ENCODE measurements at places on chromosomes 7 and 10.
A peak's percentile ranks its signal among the peaks of the same experiment; 100 is the strongest.

GRCh38 chr10:59577984-59578383, 131.7 kb downstream of the SLC16A9 start:
- no peak for DNase-seq

- no peak for DNase-seq
Measured at GRCh38 chr7:140539461-140539860, 60.2 kb upstream of the MKRN1 start.

DNA sequence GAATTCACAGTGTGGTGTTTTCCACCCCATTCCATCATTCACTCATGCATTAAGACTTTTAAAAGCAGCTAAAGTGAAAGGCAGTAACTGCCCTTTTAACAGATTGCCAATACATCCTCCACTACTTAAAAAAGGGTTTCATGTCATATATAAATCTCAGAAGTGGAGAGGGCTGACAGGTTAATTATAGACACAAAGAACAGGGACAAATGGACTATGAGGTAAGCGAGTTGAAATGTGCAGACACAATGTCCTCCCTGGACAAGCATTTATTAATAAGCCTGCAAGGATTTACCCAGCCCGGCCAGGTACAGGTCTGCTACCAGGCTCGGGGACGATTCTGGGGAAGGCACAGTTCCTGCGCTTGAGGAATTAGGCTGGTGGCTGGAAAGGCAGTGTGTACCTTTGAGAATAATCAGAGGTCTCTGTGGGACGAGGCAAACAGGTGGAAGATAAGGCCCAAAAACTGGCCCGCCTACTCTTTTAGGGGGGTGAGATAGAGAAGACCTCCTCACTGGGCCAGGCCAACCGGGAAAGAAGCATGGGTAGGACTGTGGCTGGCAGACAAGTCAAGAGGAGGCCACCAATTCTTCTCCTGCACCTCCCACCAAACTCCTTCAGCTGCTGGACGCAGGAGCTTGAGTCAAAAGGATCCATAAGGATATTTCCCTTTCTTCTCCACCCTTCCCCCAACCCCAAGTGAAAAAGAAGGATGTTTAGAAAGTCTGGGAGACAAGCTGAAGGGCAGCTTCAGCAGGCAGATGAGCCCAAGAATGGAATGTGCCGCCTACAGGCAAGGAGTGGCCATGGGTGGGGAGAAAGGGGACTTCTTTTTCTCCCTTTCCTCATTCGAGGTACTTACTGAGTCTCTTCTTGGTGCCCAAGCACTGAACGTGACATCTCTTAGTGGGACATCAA, 1.5 kb downstream of the PDLIM1 start:
- DNase-seq: no peak

- DNase-seq: no peak
Measured at GRCh38 chr10:44743535-44743934, 167.6 kb upstream of the TMEM72 start.

DNA sequence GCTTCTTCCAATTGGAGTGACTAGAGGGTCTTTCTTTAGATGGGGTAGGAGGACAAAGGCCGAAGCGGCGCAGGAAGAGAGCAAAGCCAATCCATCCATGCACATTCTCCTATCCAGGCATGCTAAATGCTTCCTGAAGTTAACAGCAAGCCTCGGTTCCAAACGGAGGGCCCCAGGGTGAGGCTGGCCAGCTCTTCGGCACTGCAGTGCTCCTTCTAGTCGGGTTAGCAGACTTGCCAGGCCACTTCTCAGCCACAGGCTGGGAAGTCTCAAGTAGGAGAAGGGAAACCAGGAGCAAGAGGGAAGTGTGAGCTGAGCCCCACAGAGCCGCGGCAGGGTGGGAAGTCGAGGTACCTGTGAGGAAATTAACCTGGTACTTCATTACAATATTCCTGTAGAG, 253.8 kb upstream of the INHBA start:
- DNase-seq: no peak

- no peak for DNase-seq
Measured at GRCh38 chr10:74039561-74040145, 41.7 kb downstream of the VCL start.

GRCh38 chr10:131427281-131427680, 115.8 kb upstream of the TCERG1L start:
- no peak for DNase-seq

- DNase-seq: no peak
Measured at GRCh38 chr7:128735436-128735835, 3.7 kb upstream of the CALU start.

GRCh38 chr10:106874604-106874889, 290.0 kb downstream of the SORCS1 start:
- DNase-seq: no peak

DNA sequence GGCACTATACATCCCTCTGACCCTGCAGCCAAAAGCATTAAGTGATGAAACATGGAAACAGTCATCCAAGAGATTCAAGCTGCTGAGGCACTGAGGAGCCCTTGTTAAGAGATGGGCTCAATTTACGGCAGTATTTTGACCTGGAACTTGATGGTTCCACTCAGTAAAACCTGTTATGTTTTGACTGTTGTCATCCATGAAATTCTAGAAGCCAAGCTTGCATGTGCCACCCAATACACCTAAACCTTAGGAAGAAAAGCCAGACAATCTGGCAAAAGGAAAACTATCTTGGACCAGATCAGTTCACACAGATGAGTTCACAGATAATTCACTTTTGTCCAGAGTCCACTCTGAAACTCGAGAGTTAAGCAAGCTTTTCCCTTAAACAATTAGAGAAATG, 53.2 kb downstream of the ICA1 start:
- DNase-seq: no peak

DNA sequence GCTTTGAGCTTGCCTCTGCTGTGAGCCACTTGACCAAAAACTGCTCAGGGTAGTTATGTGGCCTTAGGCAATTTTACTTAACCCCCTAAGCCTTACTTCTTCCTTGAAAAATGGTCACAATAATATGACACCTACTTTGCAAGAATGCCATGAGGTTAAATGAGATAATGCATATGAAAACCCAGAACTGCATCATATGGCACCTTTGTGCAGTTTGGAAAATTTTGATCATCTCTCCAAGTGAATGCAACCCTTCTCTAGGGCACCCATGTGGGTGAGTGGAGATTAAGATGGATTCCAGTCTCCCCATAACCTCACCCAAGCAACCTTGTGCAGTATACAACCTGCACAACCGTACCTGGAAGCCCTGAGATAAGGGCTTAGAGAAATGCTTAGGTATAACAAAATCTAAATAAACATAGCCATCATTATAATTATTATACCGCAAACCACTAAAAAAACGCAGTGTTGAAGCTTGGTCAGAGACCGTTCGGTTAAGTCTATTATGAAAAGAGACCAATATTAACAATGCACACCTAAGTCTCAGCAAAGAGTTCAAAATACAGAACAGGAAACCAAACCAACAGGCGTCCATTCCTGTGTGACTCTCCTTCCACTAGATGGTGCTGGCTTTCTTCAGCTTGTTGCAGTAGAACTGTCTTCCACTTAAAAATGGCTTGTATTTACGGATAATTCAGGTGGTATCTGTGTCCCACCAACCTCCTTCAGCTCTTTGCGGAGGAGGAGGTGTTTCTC, 21.0 kb upstream of the ASB15 start:
- DNase-seq: no peak

GRCh38 chr7:138243430-138243829, 167.2 kb downstream of the AKR1D1 start:
- no peak for DNase-seq

DNA sequence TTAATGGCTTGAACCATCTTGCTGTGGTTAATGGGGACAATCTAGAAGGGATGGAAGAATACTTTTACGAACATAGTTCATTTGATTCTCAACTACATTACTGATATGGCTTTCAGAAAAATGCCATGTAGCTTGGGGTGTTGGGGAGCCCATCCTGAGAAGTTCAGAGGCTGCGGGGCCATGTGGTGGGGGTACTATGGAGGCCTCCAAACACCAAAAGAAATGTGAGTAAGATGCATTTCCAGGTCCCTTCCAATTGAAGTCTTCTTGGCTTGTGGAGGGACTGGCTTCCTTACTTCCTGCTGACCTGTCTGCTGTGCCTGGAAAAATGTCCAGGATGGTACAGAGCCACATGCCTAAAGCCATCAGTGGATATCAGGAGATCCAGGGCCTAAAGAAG, 1.6 kb upstream of the MBL2 start:
- no peak for DNase-seq

DNA sequence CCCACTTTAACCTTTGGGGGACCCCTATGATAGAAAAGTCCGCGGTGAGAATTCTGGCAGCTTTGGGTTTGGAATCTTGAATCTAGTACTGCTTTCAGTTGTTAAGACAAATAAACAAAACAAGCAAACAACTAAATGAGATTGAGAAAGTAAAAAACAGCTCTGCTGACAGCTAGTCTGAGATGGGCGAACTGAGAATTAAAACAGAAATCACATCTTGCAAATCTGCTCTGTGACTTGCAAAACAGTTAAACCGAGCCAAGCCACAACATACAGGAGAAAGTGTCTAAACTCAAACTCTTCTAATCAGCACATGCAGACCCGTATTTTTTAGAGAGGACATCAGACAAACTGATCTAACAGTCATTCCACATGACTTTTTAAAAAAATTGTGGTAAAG, 110.4 kb downstream of the SH2D4B start:
- no peak for DNase-seq

DNA sequence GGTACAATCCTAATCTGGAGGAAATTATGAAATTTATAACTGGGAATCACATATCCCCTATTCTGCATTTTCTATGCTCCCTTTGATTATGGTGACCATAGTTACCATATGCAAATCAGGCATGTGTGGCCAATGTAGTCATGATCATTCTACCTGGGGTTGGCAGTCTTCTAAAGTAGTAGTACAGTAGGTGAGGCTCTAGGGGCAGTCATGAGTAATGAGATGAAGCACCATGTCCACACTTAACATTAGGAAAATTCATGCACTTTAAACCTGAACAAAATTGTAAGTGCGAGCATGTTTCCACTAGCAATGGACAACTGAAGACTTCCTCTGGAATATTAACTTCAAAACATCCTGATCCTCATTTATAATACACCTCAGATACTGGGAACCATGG, 545.9 kb downstream of the SUGCT start:
- no peak for DNase-seq

DNA sequence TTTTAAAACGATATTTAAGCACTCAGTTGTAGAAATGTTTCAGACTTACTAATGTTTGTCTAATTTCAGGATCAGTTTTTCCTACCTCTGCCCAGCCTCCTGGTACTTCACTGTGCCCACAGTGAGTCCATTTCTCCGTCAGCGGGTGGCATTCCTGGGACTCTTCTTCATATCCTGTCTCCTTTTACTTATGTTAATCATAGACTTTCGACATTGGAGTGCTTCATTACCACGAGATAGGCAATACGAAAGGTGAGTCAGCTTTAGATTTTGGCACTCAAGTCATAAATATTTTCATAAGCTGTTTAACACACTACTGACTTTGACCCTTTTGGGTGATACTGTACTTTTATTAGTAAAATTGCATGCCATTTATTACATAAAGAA, 2.1 kb downstream of the ENTPD7 start:
- DNase-seq: peak; percentile 76

DNA sequence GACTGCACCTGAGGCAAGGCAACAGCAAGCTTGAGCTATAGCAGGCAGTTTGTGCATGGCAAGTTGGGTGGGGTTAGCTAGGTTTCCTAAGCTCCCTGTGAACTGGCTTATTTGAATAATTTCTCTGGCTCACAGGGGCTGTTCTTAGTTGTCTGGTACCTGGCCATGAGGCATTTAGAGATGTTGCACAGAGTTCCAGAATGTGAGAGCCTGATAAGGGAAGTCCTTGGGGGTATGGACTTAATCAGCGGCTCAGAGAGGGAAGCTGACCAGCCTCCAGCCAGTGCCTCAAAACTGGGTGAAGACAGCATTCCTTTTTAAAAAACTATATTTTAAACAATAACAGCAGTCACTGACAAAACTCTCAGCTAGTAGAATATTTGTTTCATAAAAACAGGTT, 307.4 kb downstream of the FZD1 start:
- no peak for DNase-seq

All from epithelial cell of proximal tubule (primary cell).